Retina (tissue), 1 donor: ENCODE measurements at places on chromosomes 6 and 20.
A peak's percentile ranks its signal among the peaks of the same experiment; 100 is the strongest.

DNA sequence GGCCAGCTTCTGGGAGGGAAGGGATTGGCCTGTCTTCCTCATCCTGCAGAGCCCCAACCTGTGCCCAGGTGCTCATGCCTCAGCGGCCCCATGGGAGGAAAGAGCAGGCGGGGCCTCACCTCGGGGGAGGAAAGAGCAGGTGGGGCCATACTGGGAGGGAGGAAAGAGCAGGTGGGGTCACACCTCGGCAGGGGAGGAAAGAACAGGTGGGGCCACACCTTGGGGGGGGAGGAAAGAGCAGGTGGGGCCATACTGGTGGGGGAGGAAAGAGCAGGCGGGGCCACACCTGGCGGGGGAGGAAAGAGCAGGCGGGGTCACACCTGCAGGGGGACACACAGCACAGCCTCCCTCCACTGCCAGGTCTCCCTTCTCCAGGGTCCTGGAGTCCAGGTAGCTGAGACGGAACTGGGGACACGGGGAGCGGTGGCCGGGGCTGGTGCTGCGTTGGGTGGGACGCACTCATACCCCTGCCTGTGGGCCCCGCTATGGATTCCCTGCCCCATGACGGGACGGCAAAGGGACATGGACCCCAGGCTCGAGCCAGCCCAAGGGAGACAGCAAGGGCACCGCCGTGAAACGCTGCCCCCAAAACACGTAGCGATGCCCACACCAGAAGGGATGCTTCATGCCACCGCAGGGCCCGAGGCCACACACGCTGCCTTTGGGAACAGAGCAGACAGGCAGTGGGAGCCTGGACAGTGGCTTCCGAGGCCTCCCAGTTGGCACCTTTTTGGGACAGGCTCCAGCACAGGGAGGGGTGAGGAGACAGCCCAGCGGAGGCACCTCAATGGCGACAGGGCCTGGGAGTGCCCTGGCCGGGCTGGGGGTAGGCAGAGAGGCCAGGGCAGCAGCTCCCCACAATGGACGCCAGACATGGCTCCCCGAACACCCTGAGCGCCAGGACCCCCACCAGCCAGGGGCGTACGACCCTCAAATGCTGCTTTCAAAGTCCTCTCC, 43.3 kb upstream of the CHRNA4 start:
- no peak for DNase-seq

- no peak for DNase-seq
Observed at GRCh38 chr6:29424168-29424567, 9.4 kb downstream of the OR12D1 start.

DNA sequence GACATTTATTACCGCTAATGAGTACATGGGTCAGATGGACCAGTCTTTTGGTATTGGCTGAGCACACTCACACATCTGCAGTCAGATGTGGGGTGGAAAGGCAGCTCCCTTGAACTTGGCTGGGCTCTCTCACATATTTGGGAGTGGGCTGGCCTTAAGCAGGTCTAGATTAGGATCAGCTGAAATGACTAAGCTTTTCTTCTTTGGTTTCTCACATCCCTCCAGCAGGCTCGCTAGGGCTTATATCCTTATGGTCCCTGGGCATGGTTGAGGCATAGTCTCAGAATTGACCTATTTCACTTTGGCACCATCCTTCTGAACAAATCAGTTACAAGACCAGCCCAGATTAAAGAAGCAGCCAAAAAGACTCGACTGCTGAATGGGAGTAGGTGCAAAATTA, 14.4 kb upstream of the PLCB1 start:
- no peak for DNase-seq

DNA sequence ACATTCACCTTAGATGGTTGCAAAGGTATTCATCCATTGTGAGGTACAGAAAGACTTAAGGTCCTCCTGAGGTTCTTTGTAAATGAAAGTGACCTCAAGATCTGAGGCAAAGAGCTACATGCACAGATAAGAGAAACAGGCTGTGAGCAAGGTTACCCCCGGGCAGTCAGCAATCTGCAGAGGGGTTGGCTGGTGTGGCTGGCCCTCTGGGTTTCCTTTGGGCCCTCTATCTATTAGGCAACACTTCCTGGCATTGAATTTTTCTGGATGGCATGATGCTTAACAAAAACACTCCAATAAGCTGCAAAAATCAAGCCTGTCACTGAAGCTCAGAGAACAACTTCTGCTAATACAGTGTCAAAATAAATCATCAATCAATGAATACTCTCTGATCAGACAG, 48.9 kb upstream of the RALGAPA2 start:
- DNase-seq = peak; percentile 13

GRCh38 chr20:17613328-17614175, 43.7 kb downstream of the DSTN start:
- no peak for DNase-seq

DNA sequence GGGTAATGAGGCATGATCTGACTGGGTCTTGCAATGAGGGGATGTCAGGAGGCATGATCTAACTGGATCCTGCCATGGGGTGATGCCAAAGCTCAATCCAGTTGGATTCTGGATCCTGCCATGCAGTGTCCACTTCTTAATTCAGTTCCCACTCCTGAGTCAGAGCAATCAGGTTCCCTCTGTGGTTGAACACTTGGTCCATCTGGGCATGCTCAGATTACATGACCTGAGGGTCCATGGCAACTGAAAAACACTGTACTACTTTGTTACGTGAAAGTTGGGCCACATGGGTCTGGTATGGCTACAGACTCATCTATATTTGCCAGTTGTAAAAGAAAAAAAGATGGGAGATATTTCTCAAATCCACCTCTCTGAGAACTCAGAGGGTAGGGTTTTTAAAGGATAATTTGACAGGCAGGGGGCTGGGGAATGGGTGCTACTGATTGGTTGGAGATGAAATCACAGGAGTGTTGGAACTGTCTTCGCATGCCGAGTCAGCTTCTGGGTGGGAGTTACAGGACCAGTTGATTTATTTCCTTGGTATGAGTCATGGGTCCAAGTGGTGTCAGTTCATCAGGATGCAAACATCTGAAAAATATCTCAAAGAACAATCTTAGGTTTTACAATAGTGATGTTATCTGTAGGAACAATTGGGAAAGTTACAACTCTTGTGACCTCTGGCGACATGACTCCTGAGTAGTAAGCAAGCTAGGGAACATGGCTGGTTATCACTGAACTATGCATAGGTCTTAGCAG, 21.6 kb downstream of the C6orf163 start:
- no peak for DNase-seq

DNA sequence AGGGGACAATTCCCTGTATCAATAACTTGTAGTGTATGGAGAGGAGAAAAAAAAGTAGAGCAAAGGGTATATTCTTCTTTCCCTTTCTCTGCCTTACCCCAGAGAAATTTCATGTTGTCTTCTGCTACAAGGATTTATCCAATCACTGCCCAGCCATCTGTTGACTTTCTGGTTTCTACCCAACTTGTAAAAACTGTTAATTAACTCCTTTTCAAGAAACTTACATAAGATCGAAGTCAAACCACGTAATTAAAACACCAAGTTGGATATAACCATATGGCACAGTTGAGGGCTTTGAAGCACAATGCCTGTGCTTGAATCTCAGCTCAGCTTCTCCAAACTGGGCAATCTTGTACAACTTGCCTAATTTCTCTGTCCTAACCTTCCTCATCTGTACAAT, 99.5 kb downstream of the MAN1A1 start:
- no peak for DNase-seq

DNA sequence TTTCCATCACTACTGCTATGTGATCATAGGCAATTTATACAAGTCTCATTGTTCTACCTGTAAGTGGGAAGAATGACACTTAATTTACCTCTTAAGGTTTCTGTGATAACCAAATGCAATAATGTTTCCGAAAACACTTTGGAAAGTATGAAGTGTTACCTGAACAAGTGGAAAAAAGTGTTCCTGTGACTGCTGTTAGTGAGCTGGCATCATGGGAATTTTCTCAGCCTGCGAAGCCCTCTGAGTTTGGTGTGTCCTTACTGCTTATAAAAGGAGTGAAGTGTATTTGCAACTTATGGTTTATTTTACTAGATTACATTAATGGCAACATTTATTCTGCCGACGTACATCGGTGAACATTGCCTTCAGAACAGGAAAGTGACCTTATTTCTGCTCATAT, 133.0 kb downstream of the AKAP7 start:
- DNase-seq = no peak

- no peak for DNase-seq
Observed at GRCh38 chr20:62603021-62603906, 39.0 kb upstream of the SLCO4A1 start.

DNA sequence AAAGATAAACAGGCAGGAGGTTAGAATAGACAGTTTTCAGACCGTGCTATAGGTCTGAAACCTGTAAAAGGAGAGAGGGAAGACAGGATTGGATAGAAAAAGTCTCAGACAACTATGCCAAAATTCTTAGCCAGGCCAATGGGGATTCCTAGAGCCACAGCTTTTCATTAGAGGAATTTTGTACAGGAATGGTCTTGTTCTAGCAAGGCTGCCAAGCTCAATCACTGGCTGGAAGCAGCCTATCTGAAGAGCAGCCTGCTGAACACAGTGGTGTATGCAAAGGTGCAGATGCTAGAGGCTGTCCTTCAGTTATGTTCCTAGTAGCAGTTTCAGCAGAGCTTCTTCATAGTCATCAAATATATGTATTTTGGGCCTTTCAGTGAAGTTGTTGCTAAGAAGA, 313.1 kb downstream of the GRIK2 start:
- DNase-seq = no peak

DNA sequence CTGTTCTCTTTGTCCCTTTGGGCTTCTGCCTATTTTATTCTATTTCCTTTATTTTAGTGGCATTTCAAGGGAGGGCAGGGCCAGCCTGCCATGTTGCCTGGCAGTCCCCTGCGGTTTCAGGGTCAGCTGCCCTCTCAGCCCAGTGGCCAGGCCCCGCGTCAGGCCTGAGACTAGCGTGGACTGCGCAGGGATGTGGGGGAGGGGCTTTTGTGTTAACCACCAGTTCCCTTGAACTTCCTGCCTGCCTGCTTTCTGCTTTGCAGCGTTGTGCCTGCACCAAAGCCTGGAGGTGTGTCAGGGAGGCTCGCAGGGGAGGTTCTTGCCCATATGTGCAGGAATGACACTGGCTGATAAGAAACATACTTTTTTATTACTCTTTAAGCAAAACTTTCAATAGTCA, 157.6 kb downstream of the SLC35B3 start:
- peak; percentile 7 for DNase-seq

GRCh38 chr6:150435832-150436231, 67.0 kb downstream of the IYD start:
- no peak for DNase-seq

DNA sequence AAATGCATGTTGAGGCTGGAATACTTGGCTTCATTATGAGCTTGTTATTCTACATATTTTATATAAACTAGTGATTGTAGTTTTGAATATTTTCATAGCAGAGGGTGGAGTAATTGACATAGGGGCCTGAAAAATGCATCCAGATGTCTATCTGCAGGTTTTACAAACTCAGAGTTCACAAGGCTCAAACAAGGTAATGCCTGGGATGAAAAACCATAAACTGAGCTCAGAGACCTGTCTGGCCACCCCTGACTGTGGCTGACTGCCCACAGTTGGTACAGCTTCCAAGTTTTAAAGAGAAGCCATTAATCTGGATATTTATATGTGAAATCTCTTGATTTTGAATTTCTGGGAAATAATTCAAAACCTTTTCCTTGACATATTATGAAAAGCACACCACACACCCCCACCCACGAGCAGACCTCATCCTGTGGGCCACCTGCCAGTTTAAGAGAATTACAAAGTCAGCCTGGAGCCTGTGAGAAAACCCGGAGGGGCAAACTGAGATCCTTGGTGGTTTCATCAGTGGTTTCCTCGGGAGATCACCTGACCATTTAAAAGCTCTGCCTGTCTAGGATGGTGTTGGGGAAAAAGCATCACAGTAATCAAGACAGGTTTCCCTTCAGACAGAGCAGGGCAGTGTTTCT, 230.1 kb downstream of the SAMD5 start:
- DNase-seq = no peak

DNA sequence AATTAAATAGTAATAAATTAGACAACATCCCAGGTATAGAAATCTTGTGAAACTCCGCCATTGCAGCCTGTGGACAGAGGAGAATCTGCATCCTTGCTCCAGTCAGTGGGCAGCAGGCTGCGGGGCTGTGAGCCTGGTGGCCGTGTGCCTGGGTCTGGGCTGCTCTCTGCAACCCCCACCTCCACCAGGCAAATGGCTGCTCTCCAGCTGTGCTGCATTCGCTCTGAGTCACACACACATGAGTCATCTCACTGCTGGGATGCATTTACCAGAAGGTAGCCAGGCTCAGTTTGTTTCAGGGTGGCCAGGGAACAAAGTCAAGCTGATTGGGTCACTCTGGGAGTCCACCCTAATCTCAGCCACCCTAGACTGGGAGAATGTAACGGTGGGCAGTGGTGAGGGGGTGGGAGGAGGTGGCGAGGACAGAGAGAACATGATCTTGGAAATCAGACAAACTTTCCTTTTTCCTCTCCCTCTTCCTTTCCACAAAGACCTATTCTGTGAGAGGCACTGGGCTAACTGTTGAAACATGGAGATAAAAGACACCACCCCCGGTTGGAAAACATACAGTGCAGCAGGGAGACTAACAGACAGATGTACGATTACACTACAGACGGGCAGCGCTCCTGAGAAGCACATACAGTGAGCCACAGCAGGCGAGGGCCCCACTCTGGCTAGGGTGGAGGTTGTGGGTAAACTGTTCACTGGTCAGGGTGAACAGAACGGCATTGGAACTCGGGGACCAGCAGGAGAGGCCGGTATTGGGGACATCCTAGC, 59.2 kb downstream of the TRAM2 start:
- DNase-seq = no peak

GRCh38 chr6:156760377-156760776, 16.8 kb upstream of the ARID1B start:
- DNase-seq = no peak

- no peak for DNase-seq
Observed at GRCh38 chr6:27542485-27542884, 69.6 kb upstream of the ZNF184 start.

DNA sequence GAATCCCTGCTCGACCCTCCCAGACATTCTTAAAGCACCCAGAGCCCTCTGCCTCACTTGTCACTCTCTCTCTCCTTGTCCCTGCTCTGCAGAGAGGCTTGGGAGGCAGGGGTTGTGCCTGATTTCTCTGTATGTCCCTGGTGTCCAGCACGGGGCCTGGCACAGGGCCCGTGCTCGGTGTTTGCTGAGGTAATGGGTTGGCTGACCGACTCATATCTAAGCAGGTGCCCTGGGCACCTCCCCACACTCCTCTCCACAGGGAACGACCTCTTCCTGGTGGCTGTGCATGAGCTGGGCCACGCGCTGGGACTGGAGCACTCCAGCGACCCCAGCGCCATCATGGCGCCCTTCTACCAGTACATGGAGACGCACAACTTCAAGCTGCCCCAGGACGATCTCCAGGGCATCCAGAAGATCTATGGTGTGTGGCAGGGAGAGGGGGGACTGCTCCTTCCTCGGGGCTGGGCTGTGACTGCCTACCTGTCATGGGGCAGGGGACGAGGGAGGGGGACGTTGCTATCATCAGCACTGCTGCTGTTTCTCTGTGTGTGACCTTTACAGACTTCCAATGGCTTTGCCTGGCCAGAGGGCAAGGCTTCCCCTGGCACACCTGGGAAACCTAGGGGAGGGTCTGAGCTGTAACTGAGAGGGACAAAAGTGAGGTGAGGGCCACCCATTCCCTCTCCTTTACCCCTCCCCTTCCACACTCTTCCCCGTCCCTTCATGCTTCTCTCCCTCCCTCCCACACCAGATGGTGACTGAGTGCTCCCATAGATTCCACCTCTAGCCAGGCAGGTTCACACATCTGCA, 14.2 kb downstream of the MMP24OS start:
- no peak for DNase-seq

- DNase-seq = no peak
Observed at GRCh38 chr6:38984723-38985122, 63.9 kb upstream of the GLP1R start.
